ENCODE measurements at places on chromosomes 11 and 22.
A peak's percentile ranks its signal among the peaks of the same experiment; 100 is the strongest.

- DNase-seq, result peak; percentile 77
These were observed at the start of gene VEGFB for GRCh38 chr11:64233913-64234586. Gene VEGFB, plus strand, starts transcription at chr11:64234584. Its CDS starts 250 bp downstream, at chr11:64234834.

- DNase-seq, result no peak
These were observed 72.2 kb downstream of the PDHX start for GRCh38 chr11:34988294-34989255.

DNA sequence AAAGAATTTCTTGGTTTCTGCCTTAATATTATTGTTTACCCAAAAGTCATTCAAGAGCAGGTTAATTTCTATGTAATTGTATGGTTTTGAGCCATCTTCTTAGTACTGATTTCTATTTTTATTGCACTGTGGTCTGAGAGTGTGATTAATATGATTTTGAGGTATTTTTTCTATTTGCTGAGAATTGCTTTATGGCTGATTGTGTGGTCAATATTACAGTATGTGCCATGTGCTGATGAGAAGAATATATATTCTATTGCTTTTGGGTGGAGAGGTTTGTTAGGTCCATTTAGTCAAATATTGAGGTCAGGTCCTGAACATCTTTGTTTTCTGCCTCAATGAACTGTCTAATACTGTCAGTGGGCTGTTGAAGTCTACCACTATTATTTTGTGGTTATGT is 20.7 kb upstream of the RAB38 start:
- no peak for DNase-seq

DNA sequence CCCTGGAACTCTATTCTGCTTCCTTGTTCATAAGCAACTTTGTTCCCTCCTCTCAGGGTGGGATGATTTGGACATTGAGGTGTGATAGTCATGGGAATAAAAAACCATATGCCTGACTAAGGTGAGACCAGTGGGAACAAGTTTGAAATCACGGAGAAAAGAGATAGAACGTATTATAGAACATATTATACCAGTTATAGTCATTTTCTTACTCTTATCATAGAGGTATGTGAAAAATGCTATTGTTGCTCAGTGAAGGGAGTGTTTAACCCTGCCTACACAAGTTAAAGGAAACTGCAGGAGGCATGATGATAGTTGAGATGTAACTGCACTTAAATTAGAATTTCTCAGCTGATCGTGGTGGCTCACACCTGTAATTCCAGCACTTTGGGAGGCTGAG is 15.5 kb downstream of the OR6Q1 start:
- DNase-seq, result no peak

DNA sequence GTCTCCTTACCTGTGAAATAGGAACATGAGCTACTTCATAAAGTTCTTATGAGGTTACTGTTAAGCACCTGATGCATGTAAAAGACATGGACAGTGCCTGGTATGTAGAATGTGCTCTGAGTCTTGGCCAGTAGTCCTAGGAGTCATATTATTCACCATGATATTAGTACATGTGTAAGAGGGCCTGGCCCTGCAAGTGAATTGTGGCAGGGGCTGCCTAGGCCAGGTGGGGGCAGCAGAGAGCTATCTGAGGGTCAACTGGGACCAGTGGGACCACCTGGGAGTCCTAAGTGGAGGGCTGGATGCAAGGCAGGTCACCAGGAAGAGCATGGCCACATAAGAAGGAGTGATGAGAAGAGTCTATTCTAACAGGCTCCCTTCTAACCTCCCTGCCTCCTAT is 529.5 kb downstream of the SOX6 start:
- DNase-seq, result peak; percentile 34

DNA sequence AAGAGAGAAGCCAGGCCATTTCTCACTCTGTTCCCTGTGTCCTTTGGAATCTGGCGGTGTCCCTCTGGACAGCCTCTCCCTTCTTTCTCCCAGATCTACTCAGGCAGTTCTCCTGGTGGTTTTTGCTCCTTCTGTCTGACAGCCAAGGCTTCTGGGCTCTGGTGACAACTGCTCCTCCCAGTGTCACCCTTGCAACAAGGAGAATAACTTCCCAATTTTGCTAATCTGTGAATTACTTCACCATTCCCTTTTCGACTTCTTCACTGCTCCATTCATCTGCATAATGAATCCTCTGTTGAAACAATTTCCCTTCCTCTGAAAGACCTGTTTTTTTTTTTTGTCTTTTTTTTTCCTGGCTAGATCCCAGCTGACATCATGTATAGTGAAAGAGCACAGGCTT is 56.3 kb upstream of the PDE3B start:
- peak; percentile 20 for DNase-seq

DNA sequence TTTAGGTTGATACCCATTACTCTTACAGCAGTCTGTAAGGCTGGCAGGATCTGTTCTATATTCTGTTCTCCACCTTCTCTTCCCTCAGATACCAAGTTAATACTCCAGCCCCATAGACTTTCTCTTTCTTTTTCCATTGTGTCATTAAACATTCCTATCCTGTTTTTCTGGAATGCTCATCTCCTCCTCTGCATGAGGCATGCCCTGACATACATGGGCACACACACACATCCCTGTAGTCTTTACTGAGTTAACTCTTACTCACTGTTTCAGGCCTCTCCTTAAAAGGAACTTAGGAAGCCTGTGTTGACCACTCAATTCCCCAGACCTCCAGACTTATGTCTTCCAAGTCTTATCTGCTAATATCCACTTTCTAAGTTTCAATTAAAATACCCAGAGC is 476.8 kb downstream of the METTL15 start:
- DNase-seq, result no peak

DNA sequence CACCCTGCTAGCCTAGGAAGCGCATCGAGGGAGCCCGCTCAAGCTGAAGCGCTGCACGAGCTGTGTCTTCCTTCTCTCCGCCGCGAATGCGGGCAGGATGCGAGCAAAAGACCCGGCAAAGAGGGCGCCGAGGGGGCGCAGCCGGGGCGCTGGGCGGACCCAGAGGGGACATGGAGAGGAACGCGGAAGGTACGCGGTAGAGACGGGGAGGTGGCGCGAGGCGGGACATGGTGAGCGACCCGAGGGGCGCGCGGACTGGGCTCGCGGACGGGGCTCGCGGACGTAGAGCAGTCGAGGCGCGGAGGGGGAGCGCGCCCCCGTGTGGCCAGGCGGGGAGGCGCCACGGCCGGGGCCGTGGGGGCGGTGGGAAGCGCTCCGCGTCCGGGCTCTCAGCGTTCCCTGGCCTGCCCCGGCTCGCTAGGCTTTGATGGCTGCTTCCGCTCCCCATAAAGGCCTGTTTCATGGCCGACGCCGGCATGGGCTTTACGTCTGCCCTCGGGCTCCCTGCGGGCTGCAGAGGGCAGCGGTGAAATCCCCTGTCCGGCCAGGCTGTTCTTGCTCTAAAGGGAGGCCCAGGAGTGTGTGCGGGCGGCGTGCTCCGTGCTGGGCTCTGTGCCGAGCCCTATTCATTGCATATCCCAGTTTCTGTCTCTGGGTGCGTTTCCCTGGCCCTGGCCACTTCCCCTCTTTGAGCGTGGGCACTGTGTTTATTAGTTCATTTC is 31.2 kb upstream of the TRIM29 start:
- DNase-seq, result peak; percentile 74

- DNase-seq, result no peak
These were observed 11.3 kb upstream of the CCDC83 start for GRCh38 chr11:85843929-85844328.

DNA sequence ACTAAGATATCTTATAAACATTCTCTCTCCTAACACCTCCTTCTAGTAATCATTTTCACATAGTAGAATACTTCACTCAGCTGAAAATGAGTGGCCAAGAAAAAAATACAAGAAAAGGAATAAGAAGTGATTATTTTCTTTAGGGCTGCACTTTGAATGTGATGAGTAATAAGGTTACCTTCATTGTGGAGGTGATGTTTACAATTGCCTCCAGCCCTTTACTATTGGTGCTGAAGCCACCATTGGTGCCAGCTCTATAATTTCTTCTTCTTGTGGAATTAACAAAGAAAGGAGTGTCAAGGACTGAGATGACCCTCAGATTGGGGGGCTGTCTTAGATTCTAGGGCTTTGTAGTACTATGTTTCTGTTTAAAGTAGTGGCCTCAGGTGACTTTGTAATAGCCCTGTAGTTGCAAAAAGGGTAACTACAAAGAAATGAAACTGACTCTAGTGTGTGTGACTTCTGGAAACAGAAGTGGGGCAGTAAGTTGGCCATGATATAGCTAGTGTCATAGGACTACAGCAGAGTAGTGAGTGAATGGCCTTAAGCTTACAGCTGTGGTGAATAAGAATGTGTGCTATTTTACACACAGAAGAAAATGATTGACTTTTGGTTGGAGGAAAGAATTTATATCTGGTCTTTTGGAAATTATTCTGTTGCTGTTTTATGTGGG is 287.2 kb downstream of the TMEM135 start:
- no peak for DNase-seq

DNA sequence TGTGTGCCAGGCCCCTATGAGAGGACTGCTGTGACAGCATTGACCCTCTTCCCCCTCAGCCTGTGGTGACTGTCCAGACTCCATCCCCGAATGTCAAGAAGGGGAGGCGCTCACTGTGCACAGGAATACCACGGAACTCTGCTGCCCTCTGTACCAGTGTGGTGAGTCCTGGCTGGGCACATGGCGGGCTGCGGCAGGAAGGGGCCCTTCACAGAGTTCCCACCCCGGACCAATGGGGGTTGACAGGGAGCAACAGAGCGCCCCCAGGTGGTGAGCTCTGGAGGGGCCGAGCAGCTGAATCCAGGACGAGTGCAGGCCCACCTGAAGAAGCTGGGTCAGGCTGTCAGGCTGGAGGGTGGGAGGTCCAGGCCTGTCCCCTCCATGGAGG is 83.8 kb upstream of the MYOD1 start:
- no peak for DNase-seq

DNA sequence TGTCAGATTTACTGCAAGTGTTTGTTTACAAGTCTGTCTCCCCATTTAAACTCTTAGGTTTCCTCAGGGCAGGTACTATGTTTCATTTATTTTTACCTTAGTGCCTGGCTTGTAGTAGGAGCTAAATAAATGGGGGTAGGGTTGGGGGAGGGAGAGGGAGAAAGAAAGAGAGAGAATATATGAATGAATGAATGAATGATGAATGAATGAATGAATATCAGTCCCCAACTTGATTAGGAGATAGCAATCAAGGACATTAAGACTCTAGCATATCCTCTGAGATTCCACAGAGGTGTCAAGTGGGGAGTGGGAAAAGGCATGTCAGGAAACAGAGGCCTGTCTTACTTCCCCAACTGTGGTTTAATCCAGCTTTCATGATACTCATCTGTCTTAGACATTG is 83.2 kb downstream of the ME3 start:
- DNase-seq, result no peak

GRCh38 chr22:27299181-27300085 is 502.1 kb downstream of the MN1 start:
- DNase-seq, result peak; percentile 12

- DNase-seq, result peak; percentile 72
These were observed 2.0 kb downstream of the KCNJ11 start for GRCh38 chr11:17386331-17387084.

- DNase-seq, result no peak
These were observed 93.2 kb downstream of the EXT2 start for GRCh38 chr11:44188643-44189042.

GRCh38 chr11:77821349-77821851 is 456 bp downstream of the AAMDC start:
- DNase-seq, result peak; percentile 32

GRCh38 chr11:79371152-79371551 is 69.7 kb downstream of the TENM4 start:
- no peak for DNase-seq

DNA sequence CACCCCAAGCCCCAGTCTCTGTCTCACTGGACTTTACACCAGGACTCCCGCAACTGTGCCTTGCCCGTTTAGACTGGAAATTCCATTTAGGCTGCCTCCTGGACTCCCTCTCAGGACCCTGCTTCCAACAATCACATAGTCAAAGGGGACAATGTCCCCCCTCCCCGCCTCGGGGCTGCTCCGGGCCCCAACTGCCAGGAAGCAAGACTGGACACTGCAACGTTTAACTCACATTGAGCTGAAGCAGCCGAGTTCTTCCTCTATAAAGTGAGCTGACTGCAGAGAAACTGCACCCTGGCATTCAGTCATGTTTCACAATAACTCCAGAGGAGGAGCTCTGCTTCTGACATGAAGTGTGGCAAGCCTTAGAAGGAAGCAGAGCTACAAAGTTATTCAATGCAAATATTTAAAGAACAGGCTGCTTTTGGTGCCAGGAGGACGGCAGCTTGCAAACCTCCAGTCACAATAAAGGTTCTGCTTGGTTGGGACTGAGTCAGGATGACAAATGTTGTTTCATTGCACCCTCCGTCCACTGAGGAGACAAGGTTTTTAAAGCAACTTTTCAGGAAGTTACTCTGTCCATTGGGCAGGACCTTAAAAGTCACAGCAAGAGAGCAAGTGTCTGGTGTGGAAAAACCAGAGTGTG is 19.9 kb downstream of the PACSIN2 start:
- peak; percentile 76 for DNase-seq

GRCh38 chr11:94128291-94128745 is 323 bp upstream of the PANX1 start:
- peak; percentile 45 for DNase-seq

DNA sequence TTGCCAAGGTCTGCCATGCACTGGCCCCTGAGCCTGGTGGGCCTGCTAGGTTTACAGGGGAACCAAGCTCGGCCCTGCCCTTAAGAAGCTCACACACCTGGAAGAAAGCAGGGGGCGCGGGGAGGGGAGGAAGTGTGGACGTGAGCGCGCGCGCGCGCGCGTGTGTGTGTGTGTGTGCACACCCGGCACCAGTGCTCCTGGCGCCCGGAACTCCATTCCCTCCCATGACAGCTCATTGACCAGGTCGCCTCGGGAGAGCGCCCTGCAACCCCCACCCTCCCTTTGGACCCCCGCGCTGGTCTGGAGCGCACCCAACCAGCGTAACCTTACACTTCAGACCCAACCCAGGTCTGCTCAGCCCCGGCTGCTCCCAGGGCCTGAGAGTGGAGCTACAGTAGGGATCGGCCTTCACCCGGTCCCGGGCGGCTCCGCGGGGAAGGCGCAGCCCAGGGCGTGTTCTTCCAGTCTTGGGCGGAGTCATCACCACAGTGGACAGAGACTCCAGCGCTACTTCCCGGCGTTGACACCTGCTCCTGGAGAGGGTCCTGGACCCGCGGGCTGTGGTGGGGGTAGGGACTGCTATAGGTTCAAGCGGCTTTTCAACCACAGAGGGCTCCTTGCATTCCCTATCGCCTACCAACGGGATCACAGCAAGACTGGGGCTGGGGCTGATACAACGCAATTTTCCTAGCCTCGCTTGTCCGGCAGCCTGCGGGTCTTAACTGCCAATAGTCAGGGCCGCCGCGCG is 1.5 kb downstream of the GALNT18 start:
- no peak for DNase-seq
